ENCODE measurements at places on chromosomes 12 and 14. TPM values are rescaled to one million over a fixed set of nuclear protein-coding genes. Genes with fewer than 3 reads are reported as not detected.

GRCh38 chr12:12800406-12801180, 12.6 kb upstream of the DDX47 start:
- DNase-seq, result no peak

DNA sequence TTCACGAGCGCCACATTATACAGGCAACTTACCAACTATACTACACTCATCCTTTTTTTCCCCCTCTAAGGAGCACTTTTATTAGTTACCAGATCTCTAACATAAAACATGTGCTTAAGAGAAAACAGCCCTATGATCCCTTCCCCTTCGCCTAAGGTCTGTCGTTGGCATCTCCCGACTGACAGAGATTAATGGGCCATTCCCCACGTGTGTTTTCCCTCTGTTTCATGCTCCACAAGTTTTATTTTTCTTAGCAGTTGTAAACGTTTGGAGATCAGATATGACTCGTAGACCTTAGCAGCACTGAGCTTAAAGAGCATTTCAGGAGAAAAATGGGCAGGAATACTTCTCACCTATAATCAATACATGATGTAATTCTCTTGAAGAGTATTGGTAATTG, 51.4 kb upstream of the FZD10 start:
- DNase-seq, result no peak

DNA sequence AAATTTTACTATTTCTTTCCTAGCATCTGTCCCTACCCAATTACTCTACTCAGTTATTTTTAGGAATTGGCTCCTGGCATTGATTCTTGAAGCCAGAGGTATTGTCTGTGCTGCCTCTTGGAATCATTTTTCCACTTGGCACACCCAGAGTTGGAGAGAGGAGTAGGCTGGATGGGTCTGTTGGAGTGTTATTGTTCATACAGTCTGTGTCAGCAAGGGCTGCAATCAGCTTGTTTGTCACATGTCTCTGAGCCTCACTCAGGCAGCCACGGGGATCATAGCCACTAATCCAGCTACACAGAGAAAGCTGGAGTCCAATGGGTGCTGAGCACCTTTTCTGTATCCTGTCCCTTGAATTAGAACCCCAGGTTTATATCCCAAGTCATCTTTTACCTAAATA, 176.0 kb upstream of the DYRK2 start:
- DNase-seq, result no peak

DNA sequence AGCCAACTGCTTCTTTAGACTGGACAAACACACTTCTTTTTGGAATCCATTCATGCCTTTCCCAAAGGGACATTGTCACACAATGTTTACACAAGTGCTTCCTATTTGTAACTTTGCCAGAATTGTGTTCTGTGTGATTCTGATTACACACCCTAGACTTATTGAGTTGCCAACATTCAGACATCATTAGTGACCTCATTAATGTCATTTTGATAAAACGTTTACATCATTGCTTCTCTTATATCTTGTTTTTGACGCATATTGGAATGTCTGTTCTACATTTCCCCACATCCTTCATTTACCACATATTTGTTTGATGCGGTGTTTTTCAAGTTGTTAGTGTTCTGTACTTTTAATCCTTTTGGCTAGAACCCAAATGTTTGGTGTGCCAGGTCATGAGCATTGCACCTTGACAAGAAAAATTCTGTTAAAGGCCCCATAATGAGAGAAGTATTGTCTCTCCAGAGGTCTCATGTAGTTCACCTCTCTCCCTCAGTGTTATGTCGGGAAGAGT, 305.5 kb downstream of the AEBP2 start:
- no peak for DNase-seq

Gene TMPRSS12
- not detected for total RNA-seq

Gene TTC9
- total RNA-seq, result 6.1 TPM

Data from upper lobe of left lung (tissue), 6 donors.